Fibroblast of lung (primary cell): ENCODE measurements at places on chromosomes 16 and 17. TPM values are rescaled to one million over a fixed set of nuclear protein-coding genes. Genes with fewer than 3 reads are reported as not detected.

DNA sequence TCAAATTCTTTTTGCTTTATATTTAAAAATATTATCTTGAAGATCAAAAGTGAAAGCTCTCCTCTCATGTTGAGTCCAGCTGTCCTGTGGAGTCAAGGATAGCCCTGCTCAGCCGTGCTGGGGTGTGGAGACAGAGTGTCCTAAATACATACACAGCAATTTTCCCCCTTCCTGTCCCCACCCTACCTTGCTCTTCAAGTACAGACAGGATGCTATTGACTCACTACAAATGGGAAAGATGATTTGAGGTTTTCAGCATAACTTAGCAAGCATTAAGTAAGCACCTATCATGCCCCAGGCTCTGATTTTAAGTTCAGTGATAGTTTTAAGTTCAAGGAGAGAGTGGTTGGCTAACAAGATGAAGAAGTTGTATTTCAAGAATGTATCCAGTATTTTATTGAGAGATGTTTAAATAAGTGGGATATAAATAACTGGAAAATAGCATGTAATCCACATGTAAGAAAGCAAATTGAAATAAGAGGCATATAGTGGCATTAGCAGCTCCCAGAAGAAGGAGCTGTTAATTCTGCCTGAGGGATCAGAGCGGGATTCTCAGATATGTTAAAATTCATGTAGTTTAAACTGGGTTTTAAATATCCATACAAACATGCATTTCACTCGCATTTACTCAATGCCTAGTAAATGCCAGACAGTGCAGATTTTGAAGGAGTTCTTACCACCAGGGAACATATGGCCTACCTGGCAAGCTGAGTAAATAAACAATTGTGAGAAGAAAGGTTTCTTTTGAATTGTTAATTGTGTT is 183.5 kb upstream of the ANKFN1 start:
- no peak for DNase-seq

GRCh38 chr16:67148656-67149275 is 2.0 kb downstream of the B3GNT9 start:
- no peak for DNase-seq

GRCh38 chr16:1688807-1689560 is 10.9 kb downstream of the JPT2 start:
- DNase-seq = peak; percentile 28

GRCh38 chr17:60392845-60393702 is 1.1 kb upstream of the USP32 start:
- DNase-seq = peak; percentile 66

- no peak for DNase-seq
Measured at GRCh38 chr16:83138976-83139690, 512.4 kb downstream of the CDH13 start.

DNA sequence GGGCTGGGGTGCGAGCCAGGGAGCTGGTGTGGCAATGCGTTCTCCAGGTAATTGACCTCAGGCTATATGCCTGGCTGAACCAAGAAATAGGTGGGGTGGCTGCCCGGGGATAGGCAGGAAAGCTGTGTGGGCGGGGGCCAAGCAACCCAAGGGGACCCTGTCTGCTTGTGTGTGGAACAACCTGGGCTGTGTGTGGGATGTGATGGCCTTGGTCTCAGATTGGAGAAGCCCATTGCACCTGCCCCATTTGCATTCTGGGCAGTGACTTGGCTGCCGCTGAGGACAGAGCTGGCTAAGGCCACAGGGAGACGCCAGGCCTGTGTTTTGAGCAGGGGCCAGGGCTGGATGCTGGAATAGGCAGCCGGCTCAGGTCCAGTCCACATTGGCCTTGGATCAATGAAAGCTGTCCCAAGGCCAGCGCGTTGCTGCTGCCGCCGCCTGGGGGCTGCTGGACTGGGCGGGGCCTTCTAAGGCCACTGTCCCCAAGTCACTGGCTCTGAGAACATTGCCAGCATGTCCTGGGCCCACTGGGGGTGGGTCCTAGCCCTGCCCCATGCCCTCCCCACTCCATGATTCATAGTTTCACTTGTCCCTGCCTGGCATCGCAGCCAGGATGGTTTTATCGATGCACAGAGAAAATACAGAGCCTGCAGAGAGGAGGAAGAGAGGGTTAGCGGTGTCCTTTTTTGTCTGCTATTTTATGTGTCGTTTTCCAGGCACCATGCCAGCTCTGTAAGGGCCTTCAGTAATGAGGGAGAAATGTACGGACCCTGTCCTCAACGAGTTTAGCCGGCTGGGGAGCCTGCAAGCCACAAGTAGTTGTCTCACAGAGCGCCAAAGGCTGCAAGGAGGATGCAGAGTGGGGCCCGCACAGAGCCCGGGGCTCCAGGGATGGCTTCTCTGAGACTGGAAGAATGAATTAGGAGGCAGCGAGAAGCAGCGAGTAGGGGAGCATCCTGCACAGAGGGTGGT is 43.9 kb downstream of the NKD1 start:
- DNase-seq = no peak

GRCh38 chr17:62566996-62567578 is 60.4 kb upstream of the MRC2 start:
- no peak for DNase-seq

DNA sequence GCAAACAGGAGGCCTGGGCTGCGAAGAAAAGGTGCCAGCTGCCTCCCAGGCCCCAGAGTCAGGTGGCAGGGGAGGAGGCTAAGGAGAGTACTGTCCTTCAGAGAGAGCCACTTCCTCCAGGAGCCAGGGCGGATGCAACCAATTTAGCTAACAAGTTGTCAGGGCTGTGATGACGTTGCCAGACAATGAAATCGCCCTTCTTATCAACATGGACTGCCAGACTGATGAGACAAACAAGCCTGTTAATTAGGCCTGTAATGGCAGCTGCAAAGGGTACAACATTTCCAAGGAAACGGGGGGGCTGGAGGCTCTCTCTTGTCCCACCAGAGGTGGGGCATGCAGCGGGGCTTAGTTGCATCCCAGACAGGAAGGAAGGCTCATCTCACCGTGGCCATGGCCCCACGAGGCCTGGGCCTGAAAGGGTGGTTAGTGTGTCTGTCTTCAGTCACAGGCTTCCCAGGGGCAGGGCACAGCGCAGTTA is 111.8 kb downstream of the SDK2 start:
- DNase-seq = no peak

GRCh38 chr17:81930142-81931125 is 2.9 kb upstream of the MAFG start:
- DNase-seq = no peak

- DNase-seq = no peak
Measured at GRCh38 chr16:56741399-56741798, 11.5 kb downstream of the NUP93 start.

- no peak for DNase-seq
Measured at GRCh38 chr16:75308011-75308410, 56.6 kb upstream of the BCAR1 start.

DNA sequence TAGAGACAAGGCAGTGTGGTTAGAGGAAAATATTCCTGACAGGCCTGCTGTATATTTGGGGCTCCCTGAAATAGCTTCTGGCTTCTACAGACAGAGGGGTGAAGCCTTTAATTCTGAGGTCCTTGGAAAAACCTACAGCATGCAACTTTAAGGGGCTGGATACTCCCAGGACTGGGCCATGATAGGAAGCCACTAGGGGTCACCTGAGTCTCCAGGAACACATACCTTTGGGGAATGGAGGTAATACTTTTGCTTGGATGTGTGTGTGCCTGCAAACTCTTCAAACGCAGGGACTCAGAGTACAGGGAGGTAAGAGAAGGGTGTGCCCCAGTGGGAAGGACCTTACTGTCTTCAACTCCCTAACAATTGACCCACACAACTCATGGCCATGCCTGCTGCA is 4.1 kb downstream of the ASIC2 start:
- no peak for DNase-seq

Gene TPSG1
- not detected in 2 replicates for total RNA-seq

Gene NF1
- 52.1 and 78.8 TPM in 2 replicates for total RNA-seq

Gene WFIKKN2
- under 0.01 and 0.33 TPM in 2 replicates for total RNA-seq

Gene PGAP3
- 8.8 and 10.8 TPM in 2 replicates for total RNA-seq

Gene YBX2
- total RNA-seq = under 0.01 TPM in 1 of 2 replicates, not detected in the other
